ENCODE measurements at places on chromosomes 7 and 10.

- DNase-seq, result no peak
These were observed 61.2 kb downstream of the NEURL1 start for GRCh38 chr10:103554488-103555324.

- no peak for DNase-seq
These were observed 15.9 kb upstream of the ADCK2 start for GRCh38 chr7:140656548-140657515.

GRCh38 chr10:97163181-97163580 lies 22.6 kb downstream of the SLIT1 start:
- no peak for DNase-seq

DNA sequence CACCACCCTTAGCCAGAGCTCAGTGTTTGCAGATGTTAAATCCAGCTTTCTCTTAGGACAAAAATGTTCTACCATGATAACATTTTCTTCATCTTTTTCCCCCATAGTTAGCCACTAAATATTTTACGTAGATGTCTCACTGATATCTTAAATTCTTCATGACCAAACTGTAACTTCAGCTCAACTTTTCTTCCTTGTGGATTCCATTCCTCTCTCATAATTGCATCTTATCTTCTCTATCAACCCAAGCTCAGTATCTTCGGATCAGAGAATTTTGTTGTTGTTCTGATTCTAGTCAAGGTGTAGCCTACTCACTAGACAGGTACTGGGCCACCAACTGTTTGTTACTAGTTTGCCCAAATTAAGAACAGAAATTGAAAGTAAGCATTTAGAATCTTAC lies 60.2 kb downstream of the SHOC2 start:
- DNase-seq, result no peak

DNA sequence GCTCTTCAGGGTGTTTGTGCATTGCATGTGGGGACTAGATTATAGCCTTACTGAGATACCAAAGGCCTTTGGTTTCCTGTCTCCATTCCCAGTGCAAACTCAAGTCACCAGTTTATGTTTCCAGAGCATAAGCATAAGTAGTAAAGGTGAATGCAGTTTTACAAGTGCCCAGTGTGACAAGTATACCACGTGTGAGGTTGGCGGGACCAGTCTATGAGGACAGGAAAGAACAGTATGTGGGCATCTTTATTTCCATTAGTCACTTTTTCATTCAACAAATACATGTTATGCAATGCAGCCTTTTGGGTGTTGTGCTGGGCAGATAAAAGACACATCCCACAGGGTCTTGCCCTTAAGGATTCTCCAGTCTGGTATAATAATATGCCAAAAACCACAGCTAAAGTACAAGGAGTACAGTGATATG lies 146.5 kb downstream of the ARID5B start:
- no peak for DNase-seq

Measured in HS-5 (cell line).